ENCODE measurements at places on chromosomes 2 and 18.

- no peak for DNase-seq
Observed at GRCh38 chr2:32363597-32363996, 6.8 kb downstream of the BIRC6 start.

- no peak for DNase-seq
Observed at GRCh38 chr2:33184041-33184440, 237.3 kb downstream of the LTBP1 start.

- DNase-seq: no peak
Observed at GRCh38 chr2:60602388-60602787, 48.9 kb upstream of the BCL11A start.

- no peak for DNase-seq
Observed at GRCh38 chr2:20103530-20103929, 52.1 kb upstream of the LAPTM4A start.

DNA sequence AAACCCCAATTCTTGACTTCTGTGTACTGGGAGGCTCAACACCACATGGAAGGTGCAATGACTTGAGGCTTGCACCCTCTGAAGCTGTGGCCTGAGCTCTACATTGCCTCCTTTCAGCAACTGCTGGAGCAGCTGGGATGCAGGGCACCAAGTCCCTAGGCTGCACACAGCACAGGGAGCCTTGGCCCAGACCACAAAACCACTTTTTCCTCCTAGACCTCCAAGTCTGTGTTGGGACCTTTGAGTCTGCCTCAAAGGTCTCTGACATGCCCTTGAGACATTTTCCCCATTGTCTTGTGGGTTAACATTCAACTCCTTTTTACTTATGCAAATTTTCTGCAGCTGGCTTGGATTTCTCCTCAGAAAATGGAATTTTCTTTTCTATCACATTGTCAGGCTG is 62.6 kb upstream of the KCNE4 start:
- no peak for DNase-seq

GRCh38 chr18:1658908-1659566 is 754.4 kb downstream of the ADCYAP1 start:
- no peak for DNase-seq

DNA sequence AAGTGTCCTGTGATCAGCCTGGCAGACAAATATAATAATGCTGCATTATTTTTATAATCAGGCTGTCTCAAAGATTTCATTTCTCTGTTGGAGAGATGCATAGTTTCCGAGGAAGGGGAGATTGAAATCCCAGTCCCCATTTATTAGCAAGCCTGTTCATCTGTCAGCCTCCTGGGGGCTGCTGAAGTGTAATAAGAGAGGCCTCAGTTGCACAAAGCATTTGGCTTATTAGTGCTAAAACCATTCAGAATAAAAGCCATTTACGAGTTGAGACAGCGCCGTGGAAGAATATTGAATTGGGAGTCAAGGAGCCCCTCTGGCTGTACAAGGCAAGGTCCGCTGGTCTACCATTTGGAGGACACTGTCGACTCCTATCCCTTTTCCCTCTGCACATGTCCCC is 6.1 kb downstream of the GPR39 start:
- DNase-seq: no peak

DNA sequence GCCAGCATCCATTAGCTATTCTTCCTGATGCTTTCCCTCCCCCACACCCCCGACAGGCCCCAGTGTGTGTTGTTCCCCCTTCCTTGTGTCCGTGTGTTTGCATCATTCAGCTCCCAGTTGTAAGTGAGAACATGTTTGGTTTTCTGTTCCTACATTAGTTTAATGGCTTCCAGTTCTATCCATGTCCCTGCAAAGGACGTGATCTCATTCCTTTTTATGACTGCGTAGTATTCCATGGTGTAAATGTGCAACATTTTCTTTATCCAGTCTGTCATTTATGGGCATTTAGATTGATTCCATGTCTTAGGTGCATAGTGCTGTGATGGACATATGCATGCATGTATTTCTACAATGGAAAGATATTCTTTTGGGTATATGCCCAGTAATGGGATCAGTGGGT is 104.7 kb downstream of the TMEM185B start:
- no peak for DNase-seq

GRCh38 chr2:13308989-13309388 is 592.3 kb downstream of the TRIB2 start:
- DNase-seq: no peak

- no peak for DNase-seq
Observed at GRCh38 chr2:113185664-113186432, 12.1 kb downstream of the PSD4 start.

All from HS-5 (cell line).